Cortex of kidney (tissue), 1 donor: ENCODE measurements at places on chromosomes 12 and 14.

DNA sequence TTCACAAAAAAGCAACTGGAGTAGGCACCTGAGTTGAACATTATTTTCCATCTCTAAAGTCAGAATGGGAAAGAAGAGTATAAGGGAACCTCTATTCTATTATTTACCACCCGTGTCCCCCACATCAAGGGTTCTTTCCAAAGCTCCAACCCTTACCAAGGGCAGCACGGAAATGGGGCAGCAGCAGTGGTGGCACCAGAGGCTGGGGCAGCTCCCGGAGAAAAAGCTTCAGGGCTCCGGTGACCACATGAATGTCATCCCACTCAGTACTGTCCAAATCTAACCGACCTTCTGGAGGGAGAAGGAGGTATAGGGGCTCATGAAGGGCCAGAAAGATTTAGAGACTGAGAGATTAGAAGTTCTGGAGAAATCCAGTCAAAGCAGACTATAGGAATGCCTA is 5.8 kb downstream of the ARHGAP9 start:
- DNase-seq: no peak

- DNase-seq: no peak
Observed at GRCh38 chr12:47509398-47509851, 196.4 kb downstream of the RPAP3 start.

GRCh38 chr12:74818412-74818811 is 280.8 kb downstream of the ATXN7L3B start:
- DNase-seq: no peak

DNA sequence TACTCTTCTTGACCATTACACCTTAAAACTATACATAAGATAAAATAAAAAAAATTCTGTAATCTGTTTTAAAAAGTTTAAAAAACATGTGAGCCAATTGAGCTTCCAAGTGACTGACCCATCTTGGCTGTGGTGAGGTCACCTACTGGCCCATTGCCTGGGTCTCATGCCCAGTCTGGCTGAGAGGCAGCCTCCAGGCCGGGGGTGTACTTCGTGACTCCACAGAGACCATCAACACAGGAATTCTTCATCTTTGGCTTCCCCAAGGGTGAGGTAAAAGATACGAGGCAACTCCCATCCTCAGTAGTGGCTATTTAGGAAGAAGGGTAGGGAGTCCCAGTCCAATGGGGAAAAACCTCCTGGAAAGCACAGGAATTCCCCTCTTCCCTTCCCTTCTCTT is 113.2 kb downstream of the APAF1 start:
- no peak for DNase-seq

DNA sequence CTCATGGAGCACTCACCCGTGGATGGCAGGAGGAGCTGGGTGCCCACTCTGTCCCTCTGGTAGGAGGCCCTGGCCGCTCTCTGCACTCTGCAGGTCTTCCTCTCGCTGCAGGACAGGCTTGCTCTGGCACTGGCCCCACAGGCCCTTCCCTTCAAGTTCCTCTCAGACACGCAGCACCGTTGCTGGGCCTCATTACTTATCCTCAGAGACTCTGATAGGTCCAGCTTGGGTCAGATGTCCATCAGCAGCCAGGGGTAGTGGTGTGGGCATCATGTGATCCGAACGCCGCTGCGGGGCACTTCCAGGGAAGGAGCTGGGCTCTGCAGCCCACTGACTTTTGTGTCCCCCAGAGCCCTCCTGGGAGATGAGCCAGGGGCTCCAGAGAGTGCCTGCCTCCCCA is 11.8 kb downstream of the OTUB2 start:
- DNase-seq: no peak

DNA sequence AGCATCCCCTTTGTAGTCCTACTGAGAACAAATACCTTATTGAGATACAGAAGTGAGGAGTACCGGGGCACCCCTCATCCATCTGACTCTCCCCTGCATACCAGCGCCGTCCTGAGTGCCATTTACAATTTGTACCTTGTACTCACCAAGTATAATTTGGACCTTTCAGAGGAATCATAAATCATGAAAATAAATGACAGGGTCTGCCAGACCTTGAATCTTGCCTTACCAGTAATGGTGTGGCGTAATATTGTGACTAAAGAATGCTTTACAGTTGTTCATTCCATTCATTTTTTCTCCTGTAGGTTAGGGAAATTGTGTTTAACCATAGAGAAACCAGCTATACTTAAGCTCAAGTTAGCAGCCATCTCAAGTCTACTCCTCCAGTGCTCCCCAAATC is 243.7 kb upstream of the RGS6 start:
- no peak for DNase-seq
